ENCODE measurements at places on chromosomes 4 and X.

- DNase-seq = no peak
These were observed 62.4 kb downstream of the LIMCH1 start for GRCh38 chr4:41600243-41600912.

DNA sequence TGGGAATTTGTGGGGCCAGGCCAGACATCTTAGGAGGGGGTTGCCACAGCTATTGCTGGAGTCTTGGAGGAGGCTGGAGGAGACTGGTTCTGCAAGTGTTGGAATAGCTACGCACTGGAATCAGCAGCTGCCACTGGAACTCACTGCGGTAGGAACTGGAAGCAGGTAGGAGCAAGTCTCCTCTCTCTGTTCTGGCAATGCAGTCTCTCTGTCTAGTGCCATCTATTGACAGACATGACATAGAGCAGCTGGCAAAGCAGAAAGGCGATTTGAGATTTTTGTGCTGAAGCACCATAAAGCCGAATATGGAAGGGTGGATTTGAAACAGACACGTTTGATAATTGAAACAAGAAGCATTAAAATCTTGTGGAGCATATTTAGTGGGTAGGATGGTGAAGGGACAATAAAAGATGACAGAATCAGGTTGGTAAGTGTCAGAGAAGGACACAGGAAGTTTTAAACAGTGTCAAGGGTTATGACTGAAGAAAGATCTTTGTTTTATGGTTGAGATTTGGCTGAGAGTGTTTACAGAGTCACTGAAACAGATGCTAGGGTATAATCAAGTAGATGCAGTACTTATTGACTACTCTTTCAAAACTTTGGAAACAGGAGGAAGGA is 23.5 kb upstream of the SYNPO2 start:
- DNase-seq = peak; percentile 55

DNA sequence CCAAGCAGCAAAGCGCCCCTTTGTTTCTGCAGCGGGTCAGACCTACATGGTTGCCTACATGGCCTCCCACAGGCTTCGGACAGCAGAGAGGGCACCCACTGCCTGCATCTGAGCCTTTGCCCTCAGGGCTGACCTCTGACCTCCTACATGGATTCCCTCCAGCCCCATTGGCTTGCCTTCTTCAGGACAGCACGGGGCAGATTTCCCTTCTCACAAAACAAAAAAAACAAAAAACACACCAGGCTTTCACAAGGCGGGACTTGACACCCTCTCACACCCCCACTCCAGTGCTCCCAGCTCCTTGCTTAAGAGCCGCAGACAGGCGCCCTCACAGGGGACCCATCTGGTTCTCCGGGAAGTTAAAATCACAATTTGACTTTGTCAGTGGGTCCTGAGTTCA is 32.9 kb downstream of the ZFYVE28 start:
- no peak for DNase-seq

- no peak for DNase-seq
These were observed 481.5 kb downstream of the BCOR start for GRCh38 chrX:39616098-39616729.

- no peak for DNase-seq
These were observed 23.0 kb upstream of the PDZD4 start for GRCh38 chrX:153853180-153853901.

DNA sequence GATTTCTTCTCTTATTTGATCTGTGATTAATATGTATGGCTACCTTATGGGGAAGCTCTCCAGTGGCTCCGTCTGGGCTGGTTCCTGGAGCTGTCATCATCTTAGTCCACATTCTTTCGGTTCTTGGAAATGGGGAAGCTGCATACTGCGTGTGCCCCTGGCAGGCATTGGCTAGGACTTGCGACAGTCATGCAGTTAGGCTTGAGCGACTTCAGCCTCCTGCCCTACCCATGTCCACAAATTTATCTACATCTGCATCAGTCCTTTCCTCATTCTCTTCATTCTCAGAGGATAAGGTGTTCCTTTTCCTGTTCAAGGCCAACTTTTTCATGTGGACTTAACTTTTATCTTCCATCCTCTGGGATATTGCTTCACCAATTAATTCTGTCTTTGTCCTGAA is 214.2 kb downstream of the RELL1 start:
- DNase-seq = no peak

DNA sequence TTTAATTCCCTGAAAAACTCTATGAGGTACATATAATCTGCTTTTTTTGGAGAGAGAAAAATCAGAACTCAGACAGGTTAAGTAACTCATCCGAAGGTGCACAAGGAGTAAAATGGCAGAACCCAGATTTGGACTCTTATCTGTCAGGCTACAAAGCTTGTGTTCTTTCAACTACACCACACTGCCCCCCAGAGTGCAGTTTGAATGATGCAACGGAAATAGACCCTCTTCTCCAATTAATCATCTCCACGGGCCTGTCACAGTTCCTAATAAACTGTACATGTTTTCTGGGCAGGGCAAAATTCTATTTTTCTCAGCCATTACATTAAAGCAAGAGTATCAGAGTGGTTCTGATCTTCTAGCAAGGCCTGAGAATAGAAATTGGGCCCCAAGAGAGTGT is 35.3 kb upstream of the DCX start:
- no peak for DNase-seq

DNA sequence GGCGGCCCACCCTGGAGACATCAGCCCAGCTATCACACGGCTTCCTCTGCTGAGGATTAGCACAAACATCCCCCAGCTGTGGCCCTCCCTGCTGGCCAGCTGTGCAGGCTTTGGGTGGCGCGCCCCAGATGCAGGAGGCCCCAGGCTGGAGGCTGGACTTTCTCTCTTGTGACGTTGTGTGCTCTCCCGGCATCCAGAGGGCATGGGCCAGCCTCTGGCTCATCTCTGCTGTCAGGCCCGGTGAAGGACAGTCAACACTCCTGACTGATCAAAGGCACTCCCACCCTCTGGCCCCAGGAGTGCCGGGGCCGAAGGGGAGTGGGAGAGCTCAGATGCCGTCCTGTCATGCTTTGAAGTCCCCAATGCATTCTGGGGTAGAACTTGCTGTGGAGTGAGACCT is 29.9 kb upstream of the PJA1 start:
- DNase-seq = no peak

DNA sequence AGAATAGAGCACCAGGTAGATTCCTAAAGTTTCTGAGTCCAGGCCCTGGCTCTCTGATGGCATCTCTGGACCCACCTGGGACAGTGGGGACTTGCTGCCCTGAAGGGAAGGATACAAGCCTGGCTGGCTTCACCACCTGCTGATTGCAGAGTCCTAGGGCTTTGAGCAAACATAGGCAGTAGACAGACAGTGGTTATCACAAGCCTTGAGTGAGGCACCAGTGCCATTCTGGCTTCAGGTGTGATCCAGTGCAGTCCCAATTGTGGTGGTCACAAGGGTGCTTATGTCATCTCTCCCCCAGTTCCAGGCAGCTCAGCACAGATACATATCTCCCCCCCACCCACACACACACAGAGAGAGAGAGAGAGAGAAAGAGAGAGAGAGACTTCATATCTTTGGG is 6.6 kb upstream of the PRRG3 start:
- DNase-seq = no peak

- no peak for DNase-seq
These were observed 28.8 kb downstream of the AMELX start for GRCh38 chrX:11321986-11322385.

DNA sequence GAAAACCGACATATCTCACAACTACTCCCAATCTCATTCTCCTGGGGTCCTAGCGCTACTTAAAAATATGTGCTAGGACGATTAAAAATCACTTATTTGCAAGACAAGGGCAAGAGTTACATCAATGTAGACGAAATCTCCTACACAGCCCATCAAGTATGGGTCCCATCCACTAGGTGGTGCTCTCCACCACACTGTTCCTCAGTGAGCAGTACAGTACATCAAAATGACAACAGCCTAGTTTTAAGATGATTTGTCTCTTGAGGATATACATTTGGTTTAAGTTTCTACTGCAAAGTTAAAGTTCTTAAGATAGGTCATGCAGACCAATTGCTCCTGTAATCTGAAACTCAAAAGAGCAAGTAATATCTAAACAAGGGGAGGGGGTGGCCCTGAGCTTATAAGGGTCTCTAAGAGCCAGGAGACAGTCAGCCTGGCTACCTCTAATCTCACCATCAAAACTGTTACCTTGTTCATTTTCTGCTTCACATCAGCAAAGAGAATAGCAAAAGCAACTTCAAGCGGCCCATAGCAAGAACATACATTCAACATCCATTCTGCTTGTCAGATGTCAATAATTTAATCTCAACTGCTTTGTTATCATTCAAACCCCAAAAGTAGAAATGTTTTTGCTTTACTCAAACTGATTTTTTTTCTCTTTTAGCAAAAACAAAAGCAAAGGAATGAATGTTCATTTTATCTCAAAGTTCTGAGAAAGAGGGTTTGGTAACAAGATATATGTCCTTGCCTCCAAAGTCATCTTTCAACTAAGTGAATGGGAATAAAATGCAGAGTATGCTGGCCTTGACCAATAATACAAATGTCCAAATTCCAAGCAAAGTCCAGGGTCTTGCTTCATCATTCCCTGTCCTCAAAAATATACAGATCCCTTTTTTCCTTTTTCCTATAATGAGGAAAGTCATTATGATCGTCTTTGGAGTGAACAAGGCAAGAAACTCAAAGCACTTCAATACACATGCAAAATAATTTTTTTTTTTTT is 53.1 kb downstream of the STX18 start:
- peak; percentile 63 for DNase-seq

DNA sequence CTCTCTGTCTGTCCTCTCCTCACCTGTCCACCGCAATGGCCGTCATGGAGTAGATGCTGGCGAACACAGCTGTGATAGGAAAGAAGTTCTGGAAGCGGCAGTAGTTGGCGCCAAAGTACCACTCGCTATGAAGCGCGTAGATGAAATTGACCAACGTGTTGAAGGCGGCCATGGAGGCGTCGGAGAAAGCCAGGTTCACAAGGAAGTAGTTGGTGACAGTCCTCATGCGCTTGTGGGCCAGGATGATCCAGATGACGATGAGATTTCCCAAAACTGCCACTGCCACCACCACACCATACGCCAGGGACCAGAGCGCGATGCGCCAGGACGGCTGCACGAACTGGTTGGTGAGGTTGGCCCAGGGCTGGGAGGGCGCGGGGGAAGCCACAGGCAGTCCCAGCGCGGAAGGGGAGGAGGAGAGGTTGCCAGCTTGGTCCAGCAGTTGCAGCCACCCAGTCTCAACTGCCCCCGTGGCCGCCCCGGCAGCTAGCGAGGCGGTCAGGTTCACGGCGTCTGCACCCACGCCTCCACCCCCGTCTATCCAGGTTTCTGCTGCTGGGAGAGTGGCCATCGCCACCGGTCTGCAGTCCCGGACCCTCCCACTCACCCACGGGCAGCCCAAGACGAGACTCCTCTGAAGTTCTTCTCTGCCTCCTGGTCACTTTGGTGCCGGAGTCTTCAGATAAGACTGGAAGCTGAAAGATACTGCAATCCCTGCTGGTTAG is 518 bp downstream of the TACR3 start:
- no peak for DNase-seq

DNA sequence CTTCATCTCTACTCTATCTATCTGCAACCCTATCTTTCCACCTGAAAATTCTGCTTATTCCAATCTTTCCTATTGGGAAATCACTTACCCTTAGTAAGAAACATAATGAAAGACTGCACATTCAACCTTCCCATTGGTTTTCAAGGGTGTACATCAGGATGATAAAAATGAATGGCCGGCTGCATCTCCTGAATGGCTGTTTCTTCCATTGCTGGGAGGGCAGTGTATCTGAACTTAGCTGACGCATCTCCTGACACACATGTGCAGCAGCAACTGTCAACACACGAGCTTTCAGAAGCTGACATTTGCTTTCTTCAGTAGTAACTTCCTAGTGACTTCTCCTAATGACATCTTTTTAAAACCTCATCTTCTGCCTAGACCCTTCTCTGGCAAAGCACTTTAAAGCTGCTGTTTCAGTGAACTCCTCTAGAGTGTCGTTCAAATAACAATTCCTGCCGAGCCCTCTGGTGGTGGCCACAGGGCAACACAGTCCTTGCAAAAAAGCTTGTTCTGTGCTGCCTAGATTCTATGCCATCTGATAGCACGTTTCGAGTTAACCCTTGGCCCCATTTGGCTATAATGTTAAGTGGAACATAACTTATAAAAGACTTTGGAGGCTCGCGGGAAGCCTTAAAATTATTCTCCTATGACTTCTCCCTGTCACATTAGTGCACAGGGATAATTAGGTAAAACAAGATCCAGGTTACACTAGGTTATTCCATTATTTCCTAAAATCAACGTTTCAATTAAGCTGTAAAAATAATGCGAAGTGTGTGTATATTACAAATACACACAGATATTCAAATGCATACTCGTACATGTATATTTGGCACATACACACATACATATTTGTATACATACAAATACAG is 2340.7 kb downstream of the PCDH7 start:
- no peak for DNase-seq

DNA sequence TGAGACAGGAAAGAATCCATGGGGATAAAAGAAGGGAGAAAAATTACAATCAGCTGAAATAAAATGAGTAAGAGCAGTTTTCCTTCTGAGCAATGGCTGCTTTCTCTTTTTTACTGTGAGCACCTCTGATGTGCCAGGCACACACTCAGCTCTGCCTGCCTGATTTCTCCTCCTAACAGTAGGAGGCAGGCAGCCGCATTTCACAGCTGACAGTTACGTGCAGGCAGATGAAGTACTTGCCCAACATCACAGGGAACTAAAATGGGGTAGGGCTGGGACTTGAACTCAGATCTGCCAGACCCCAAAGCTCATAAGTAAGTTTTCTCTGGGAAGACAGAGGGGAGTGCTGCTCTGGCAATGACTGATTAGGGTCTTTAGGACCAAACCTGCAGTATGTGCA is 54.6 kb downstream of the C4orf50 start:
- no peak for DNase-seq

GRCh38 chrX:116267511-116268040 is 97.0 kb downstream of the AGTR2 start:
- no peak for DNase-seq

GRCh38 chr4:75715105-75715799 is 9.1 kb upstream of the USO1 start:
- DNase-seq = peak; percentile 28

DNA sequence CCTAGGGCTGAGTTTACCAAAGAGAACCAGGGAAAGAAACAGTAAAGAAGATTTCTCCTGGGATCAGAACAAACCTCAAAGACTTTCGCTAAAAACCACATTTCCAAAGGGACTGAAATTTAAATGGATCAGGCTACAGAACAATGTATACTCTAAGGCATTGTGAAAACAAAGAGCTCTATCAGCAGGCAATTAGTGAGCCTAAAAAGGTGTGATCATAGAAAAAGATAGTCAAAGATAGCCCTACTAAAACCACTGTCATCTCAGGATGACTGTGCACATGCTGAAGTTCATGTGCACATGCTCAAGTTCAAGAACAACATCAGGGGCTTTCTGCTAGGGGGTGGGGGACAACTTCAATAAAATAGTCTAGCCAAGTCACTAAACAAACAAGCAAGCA is 12.9 kb upstream of the SMIM10L2A start:
- no peak for DNase-seq

- DNase-seq = no peak
These were observed 186.4 kb upstream of the NDST3 start for GRCh38 chr4:117847849-117848248.
